NCI-H524 treated with DMSO at 0.1 percent for 48 hours (cell line): ENCODE measurements at places on chromosomes 12 and 14.

DNA sequence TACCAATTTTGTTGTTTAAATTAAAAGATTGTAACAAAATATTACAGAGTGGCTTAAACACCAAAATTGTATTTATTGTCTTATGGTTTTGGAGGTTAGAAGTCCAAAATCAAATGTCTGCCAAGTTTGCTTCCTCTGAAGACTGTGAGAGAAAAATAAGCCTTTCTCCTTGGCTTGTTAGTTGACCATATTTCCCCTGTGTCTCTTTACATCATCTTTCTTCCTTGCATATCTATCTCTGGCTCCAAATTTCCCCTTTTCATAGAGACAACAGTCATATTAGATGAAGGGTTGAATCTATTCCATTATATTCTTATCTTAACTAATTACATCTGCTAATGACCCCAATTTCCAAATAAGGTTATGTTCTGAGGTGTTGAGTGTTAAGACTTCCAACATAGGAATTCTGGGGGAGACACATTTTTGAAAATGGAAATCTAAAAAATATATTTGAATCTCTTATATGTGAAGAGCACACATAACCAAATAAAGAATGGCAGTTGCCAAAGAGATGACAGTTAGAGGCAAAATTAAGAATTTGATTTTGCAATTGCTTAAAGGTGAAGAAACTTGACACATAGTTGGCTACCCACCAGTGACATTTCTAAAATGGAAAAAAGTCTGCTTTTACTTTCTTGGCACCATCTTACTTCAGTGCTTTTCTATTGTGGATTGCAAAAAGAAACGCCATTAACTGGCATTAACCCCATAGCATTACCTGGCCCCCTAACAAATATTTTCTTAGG lies 407.2 kb downstream of the FSCB start:
- DNase-seq: no peak

- DNase-seq: no peak
Observed at GRCh38 chr12:107360033-107360432, 266.7 kb upstream of the CRY1 start.

- no peak for DNase-seq
Observed at GRCh38 chr12:18749386-18749957, 11.6 kb downstream of the CAPZA3 start.

DNA sequence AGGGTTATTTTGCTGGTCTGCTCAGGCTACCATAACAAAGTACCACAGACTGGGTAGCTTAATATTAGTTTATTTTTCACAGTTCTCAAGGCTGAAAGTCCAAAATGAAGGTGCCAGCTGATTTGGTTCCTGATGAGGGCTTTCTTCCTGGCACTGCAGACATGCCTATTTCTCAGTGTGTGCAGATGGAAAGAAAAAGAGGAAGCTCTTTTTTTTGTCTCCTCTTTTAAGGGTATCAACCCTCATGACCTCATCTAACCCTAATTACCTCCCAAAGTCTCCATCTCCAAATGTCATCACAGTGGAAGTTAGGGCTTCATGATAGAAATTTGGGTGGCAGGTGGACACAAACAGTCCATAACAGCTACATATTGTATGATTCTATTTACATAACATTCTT lies 25.0 kb upstream of the POLR3B start:
- no peak for DNase-seq

- no peak for DNase-seq
Observed at GRCh38 chr14:54781080-54781479, 121.5 kb downstream of the GCH1 start.

DNA sequence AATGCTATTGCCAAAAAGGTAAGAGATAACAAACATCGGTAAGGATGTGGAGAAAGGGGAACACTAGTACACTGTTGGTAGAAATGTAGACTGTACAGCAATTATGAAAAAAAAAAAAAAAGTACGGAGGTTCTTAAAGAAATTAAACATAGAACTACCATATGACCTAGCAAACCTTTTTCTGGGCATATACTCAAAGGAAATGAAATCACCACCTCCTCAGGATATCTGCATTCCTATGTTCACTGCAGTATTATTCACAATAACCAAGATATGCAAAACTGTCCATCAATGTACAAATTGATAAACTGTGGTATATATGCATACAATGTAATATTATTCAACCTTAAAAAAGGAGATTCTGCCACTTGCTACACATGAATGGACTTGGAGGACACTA lies 60.7 kb downstream of the INSM2 start:
- DNase-seq: no peak
